ENCODE measurements at places on chromosomes 4 and X.

DNA sequence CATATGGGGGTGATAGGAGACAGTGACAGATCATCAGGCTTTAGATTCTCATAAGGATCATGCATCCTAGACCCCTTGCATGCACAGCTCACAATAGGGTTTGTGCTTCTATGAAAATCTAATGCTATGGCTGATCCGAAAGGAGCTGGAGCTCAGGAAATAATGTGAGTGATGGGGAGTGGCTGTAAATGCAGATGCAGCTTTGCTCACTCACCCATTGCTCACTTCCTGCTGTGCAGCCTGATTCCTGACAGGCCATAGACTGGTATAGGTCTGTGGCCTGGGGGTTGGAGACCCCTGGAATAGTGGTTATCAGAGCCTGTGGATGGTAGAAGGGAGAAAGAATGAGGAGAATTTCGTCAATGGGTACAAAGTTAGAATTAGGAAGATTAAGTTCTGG is 2751.1 kb downstream of the ARAP2 start:
- no peak for DNase-seq

DNA sequence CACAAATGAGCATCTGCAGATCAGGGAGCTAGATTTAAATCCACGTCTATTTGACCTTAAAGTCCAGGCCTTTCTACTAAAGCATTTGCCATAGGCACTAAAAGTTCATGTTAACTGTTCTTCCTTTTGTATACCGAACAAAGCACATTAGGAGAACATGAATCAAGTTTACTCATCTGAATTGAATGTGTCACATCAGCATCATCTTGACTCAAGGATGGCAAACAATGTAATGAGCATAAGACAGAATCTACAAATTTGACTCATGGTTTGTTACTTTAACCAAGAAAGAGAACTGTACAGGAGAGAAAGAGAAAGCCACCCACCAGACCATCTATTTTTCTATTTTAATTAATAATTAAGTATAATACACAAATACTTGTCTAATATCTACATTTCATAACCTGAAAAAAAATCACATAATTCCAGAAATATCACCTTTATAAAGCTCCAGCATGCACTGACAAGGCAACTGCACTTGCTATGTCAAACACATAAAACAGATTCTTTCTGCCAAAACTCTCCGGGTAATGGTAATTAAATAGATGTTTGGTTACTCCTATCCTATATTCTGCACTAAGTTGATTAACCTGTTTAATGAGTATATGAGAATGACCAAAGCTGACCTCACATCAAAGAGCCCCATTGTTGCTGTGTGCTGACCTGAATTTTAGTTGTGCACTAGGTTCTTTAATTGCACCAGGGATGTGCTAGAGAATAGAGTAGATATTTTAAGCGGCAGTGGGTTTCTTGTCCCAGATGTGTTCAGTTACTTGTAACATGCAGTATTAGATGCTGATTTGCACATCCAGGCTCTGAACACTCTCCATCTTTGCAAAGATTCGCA is 42.5 kb upstream of the LEF1 start:
- peak; percentile 91 for DNase-seq

GRCh38 chr4:99635601-99636000 is 22.0 kb downstream of the C4orf54 start:
- DNase-seq, result no peak

- DNase-seq, result peak; percentile 80
Measured at GRCh38 chr4:8472689-8473197, 32.2 kb downstream of the TRMT44 start.

DNA sequence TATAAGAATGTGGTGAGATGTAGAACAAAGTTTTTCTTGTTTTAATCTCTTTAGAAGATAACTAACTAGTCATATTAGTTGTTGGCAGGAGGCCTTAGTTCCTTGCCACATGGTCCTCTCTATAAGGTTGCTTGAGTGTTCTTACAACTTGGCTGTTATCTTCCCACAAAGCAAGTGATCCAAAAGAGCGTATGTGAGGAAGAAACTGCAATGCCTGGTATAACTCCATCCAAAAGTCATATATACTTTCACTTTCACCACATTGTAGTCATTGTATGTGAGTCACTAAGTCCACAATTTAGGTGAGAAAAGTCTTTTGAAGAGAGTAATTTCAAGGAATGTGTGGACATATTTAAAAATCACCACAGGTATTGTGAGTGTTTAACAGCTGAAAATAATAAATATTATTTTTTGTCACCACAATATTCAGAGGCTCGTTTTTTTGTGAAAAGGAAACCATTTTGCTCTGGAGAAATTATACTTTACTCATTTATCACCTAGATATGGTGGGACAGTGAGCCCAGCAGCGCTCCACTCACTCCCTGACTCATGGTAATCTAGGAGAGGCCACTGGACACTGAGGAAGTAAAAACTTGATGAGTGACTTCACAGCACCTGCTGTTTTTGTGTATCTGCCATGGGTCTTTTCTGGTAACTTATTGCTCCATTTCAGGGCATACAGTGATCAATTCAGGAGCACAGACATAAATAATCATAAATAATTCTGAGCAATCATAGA is 369.4 kb upstream of the NDST3 start:
- no peak for DNase-seq

DNA sequence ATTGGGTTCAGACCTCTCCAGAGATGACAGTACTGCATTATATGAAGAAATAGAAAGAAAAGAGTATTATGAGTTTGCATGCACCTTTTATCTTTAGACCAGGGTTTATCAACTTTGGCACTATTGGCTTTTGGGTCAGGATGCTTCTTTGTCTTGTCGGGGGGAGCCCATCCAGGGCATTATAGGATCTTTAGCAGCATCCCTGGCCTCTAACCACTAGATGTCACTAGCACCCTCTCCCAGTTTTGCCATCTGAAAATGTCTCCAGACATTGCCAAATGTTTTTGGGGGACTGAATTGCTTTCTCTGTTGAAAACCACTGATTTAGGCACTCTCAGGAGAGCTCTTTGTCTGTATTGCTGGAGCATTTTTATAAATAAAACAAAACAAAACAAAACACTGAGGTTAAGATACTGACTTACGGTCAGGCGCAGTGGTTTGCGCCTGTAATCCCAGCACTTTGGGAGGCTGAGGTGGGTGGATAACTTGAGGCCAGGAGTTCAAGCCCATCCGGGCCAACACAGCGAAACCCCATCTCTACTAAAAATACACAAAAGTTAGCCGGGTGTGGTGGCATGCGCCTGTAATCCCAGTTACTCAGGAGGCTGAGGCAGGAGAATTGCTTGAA is 23.6 kb downstream of the CA5B start:
- DNase-seq, result peak; percentile 48

- DNase-seq, result no peak
Measured at GRCh38 chrX:39133971-39134370, 332.7 kb downstream of the MID1IP1 start.

DNA sequence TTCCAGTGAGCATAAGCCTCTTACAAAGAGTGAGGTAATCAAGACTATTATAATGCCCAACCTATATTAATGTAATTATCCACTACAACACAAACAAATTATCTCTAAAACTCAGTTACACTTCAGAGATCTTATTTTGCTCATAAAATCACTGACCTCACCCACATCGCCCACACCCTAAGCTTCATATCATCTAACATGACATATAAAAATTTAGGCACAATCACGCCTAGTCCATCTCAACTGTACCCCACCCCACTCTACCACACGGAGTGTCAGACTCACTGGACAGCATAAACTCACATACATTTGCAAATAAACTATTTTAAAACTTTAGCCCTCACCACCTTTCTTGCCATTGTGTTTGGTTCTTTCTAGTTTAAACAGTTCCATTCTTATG is 252.4 kb downstream of the PCDH7 start:
- no peak for DNase-seq

GRCh38 chr4:78787392-78788006 is 11.3 kb downstream of the BMP2K start:
- no peak for DNase-seq

- DNase-seq, result no peak
Measured at GRCh38 chr4:8699479-8700145, 107.0 kb downstream of the CPZ start.

DNA sequence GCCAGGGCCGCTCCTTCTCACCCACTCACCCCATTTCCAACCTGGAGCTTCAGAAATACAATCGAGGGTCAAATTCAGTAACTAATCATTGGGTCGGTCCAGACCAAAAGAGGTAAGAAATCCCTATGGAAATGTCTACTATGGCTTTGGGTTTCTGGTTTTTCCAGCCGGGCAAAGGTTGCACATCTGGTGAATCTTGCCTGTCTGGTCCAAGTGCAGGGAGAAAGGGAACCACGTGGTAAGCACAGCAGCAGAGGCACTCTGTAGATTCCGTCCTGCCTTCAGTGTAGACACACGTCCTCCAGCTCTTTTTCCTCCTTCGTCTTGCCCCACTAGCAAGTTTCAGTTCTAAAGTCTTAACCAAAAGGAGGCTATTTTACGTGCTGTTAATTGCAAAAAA is 218.0 kb upstream of the JADE1 start:
- no peak for DNase-seq

DNA sequence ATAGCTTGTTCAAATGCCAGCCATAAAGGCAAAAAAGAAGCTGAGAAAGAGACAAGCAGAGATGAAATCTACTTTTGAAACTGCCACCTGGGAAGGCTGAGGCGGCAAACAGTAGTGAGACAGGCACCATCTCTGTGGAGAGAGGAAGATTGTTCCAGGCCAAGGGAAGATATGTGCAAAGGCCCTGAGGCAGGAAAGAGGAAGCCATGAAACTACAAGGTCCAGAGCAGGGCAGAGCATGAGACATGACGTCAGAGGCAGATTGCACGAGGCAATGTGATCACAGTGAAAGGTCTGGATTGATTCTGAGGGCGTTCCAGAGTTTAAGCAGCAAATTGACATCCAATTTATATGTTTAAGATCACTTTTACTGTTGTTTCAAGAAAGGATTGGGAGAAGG is 226.1 kb downstream of the QDPR start:
- DNase-seq, result no peak

- peak; percentile 60 for DNase-seq
Measured at GRCh38 chr4:139522457-139522856, 33.6 kb downstream of the SETD7 start.

GRCh38 chr4:84614891-84615290 is 32.0 kb downstream of the CDS1 start:
- peak; percentile 92 for DNase-seq

GRCh38 chr4:185881430-185881829 is 69.4 kb upstream of the SORBS2 start:
- DNase-seq, result no peak

DNA sequence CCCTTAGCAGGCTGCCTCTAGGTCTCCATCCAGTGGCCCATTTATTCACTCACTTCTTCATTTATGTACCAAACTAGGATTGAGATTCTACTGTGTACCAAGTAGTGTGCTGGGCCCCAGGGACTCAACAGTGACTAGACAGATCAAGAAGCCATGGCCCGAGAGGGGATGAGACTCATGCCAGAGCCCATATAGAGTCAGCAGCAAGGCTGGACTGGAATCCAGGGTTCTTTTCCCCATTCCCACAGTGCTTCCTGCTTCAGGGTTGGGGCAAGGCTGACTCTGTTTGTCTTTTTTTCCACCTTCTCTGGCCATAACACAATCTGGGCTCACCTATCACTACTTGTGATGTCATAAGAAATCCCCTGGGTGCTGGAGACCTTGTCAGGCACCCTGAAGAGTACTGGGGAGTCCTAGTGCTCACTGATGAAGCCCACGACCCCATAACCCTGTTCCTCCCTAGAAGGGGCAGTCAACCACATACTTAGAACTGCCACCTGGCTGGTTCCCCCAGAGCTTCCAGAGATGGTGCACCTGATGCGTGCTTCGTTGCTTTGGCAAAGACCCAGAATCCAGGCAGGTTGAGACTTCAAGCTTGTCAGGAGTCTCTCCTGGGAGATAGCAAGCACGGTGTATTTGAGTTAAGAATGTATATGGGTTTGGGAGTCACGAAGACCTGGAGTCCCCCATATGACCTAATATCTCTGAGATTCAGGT is 6.2 kb downstream of the RTL5 start:
- no peak for DNase-seq

- peak; percentile 23 for DNase-seq
Measured at GRCh38 chr4:122602277-122603142, 18.4 kb downstream of the IL21 start.

GRCh38 chrX:30278365-30278764 is 30.8 kb downstream of the NR0B1 start:
- no peak for DNase-seq

DNA sequence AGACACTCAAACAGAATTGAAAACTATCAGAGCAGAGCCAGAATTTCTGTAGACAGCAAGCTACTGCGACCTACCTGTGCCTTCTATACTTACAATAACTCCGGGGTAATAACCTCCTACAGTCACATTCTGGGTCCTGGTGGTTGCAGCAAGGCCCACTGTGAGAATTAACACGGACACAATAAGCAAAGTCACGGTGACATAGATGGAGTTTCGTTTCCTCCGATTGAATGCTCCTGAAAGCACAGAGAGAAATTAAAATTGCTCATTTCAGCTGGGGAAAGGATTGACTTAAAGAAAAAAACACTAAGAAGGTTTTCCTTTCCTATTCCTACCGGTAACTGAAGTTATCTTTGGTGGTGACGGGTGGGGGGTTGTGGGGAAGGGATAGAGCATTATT is 7.0 kb downstream of the TMEM255A start:
- DNase-seq, result no peak

DNA sequence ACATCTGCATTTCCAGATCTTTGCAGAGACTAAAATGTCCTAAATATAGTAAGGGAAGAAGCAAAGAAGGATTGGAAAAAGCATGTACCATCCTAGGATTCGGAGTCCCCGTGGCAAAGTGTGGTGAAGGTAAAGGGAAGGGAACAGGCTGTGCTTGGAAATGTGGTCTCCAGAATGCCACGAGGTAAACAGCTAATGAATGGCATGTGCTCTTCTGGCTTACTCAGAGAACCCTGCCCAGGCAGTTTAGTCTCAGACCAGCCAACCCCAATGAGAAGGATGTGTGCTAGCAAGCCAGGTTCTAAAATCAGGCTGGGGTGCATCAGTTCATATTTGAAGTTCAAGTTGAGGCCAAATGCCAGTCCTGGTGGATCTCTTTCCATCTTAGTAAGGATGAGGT is 113.1 kb downstream of the RS1 start:
- DNase-seq, result no peak
